ENCODE measurements at places on chromosomes 2 and 18.

- DNase-seq: no peak
Measured at GRCh38 chr2:76467326-76467725, 756.6 kb upstream of the GCFC2 start.

- no peak for DNase-seq
Measured at GRCh38 chr2:12412898-12413305, 303.8 kb upstream of the TRIB2 start.

GRCh38 chr18:24831871-24832665 lies 371.6 kb downstream of the HRH4 start:
- DNase-seq: no peak

DNA sequence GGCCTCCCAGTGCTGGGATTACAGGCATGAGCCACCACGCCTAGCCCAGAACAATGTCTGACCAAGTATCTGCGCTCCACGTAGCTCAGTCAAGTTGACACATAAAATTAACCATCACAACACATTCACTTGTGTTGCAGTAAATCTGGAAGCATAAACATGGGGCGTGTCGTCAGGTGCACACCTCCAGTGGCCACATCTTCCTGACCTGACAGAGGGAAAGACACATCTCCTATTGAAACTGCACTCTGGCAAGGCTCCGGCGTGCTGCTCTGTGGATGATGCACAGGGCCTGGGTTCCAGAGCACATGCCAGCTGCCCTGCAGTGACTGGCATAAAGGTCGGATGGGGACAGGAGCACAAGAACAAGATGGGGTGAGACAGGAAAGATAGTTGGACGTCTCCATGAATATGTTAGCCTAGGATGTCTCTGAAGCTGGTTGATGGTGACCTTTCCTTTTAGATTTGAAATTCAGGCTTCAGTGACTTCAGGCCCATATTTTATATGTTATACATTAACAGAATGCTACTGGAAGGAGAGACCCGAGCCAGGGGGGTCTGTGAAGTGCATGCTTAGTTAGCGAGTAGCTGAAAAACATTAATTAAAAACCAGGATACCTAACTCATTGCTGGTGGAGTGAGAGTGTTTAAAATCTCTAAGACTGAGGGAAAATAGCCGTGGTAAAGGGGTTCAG lies 10.9 kb downstream of the IMPA2 start:
- DNase-seq: no peak

GRCh38 chr2:67408346-67408745 lies 11.2 kb downstream of the ETAA1 start:
- DNase-seq: no peak

GRCh38 chr2:134443814-134444480 lies 190.1 kb downstream of the MGAT5 start:
- no peak for DNase-seq

DNA sequence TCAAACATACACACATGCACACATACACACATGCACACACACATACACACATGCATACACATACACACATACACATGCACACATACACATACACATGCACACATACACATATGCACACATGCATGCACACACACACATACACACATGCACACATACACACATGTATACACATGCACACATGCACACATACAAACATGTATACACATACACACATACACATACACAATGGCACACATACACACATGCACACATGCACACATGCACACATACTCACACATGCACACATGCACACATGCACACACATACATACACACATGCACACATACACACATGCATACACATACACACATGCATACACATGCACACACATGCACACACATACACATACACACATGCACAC lies 137.2 kb downstream of the ACKR3 start:
- DNase-seq: no peak

- no peak for DNase-seq
Measured at GRCh38 chr2:223625652-223626051, 23.5 kb upstream of the SCG2 start.

DNA sequence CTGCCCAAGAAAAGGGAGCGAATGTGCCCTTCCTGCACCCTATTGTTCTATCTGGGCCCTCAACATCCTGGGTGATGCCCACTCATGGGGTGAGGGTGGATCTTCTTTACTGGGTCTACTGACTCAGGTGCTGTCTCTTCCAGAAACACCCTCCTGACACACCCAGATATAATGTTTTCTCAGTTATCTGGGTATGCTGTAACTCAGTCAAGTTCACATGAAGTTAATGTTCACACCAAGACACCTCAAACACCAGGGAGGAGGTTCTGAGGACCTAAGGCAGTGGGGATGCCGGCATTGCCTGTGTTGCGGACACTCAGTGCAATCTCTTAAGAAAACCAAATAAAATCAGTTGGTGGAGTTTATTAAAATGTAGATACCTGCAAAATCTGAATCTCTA lies 500.9 kb downstream of the BCL11A start:
- DNase-seq: no peak

GRCh38 chr2:215736653-215737290 lies 276.6 kb downstream of the MREG start:
- no peak for DNase-seq

- DNase-seq: no peak
Measured at GRCh38 chr2:24158131-24158530, 16.7 kb upstream of the FAM228A start.

- DNase-seq: no peak
Measured at GRCh38 chr2:714005-714741, 37.0 kb upstream of the TMEM18 start.

DNA sequence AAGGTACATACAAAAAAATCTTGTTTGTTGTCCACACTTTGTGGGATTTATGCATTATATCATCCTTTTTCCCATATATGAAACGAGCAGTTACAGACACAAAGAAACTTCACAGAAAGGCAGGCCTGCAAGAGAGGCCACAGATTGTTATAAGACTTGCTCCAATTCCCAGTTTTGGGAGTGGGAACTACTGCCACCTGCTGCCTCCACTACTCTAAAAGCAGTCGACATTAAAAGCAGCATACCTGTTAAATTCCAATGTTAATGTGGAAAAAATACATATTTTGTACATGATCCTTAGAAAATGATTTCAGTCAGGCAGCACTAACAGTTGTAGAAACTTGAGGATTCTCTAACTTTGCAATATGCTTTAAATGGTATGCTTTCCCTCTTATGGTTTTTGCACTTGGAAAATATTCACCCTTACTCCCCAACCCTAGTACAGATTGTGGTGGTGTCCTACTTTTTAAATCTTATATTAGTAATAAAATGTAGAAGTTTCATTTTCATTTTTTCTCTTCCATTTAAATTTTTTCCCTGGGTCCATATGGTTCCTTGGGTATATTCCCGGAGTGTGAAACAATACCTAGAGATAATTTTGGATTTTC lies 37.9 kb downstream of the SLC38A11 start:
- DNase-seq: no peak

GRCh38 chr2:45390441-45390840 lies 220.6 kb downstream of the SRBD1 start:
- DNase-seq: no peak
